IgD-negative memory B cell (primary cell): ENCODE measurements at places on chromosomes 13 and 19. TPM values are rescaled to one million over a fixed set of nuclear protein-coding genes. Genes with fewer than 3 reads are reported as not detected.

Gene JUNB
- 955 TPM for polyA plus RNA-seq

Gene PSMC4
- polyA plus RNA-seq, result 98.9 TPM

Gene PDX1
- polyA plus RNA-seq, result not detected

Gene CTXN1
- polyA plus RNA-seq, result not detected

Gene ZNF610
- polyA plus RNA-seq, result 1.7 TPM

Gene ZNF135
- 1.0 TPM for polyA plus RNA-seq

Gene CYSLTR2
- polyA plus RNA-seq, result not detected

Gene RHPN2
- 3.7 TPM for polyA plus RNA-seq

Gene CGB5
- not detected for polyA plus RNA-seq

Gene NLRP7
- 1.4 TPM for polyA plus RNA-seq

Gene ZNF560
- not detected for polyA plus RNA-seq

Gene MISP3
- 0.16 TPM for polyA plus RNA-seq

Gene IQCN
- polyA plus RNA-seq, result 1.4 TPM

Gene TMC4
- not detected for polyA plus RNA-seq

Gene MRPL57
- 41.1 TPM for polyA plus RNA-seq

Gene KLK4
- polyA plus RNA-seq, result not detected

Gene KCNN1
- not detected for polyA plus RNA-seq

Gene SPHK2
- polyA plus RNA-seq, result 11.0 TPM

Gene RUVBL2
- 65.7 TPM for polyA plus RNA-seq

Gene MCF2L
- 1.7 TPM for polyA plus RNA-seq

Gene GAPDHS
- not detected for polyA plus RNA-seq

Gene ADGRE2
- polyA plus RNA-seq, result 0.06 TPM

Gene KRTDAP
- not detected for polyA plus RNA-seq

Gene CNFN
- polyA plus RNA-seq, result 42.5 TPM

Gene SHC2
- not detected for polyA plus RNA-seq

Gene SYDE1
- polyA plus RNA-seq, result not detected

Gene DIRAS1
- 0.64 TPM for polyA plus RNA-seq

Gene ZNF490
- 6.7 TPM for polyA plus RNA-seq

Gene KLK14
- polyA plus RNA-seq, result not detected

Gene NKPD1
- not detected for polyA plus RNA-seq

Gene ZNF564
- polyA plus RNA-seq, result 16.2 TPM

Gene CEACAM6
- not detected for polyA plus RNA-seq

Gene PALM3
- not detected for polyA plus RNA-seq

Gene ATP4A
- not detected for polyA plus RNA-seq

Gene PABPC3
- polyA plus RNA-seq, result 0.10 TPM

Gene LRP3
- not detected for polyA plus RNA-seq

Gene GFY
- polyA plus RNA-seq, result not detected

Gene NKG7
- 66.0 TPM for polyA plus RNA-seq

Gene SLC46A3
- 18.0 TPM for polyA plus RNA-seq

Gene SPIB
- 403 TPM for polyA plus RNA-seq

Gene CEACAM5
- not detected for polyA plus RNA-seq
